ENCODE measurements at places on chromosomes 6 and 20.

DNA sequence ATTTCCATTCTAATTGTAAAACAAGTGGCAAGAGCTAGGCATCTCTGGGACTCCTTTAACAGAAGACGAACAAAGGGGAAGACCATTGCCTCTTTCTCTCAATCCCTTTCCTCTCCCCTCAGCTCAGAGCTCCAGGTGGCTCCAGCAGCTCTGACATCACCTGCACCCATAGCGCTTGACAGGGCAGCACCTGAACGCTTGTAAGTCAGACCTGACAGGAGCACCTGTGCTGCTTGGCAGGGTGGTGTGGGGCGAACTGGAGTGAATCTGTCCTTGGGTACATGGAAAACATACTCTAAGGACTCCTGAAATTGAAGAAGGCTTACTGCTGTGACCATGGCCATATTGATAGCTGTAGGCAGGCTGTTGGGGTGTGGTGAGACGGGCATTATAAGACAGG lies 409.5 kb upstream of the AGPAT4 start:
- DNase-seq, result no peak

- DNase-seq, result no peak
Measured at GRCh38 chr6:130376936-130377335, 11.1 kb downstream of the TMEM200A start.

GRCh38 chr20:44840826-44841225 lies 30.5 kb upstream of the RIMS4 start:
- DNase-seq, result no peak

DNA sequence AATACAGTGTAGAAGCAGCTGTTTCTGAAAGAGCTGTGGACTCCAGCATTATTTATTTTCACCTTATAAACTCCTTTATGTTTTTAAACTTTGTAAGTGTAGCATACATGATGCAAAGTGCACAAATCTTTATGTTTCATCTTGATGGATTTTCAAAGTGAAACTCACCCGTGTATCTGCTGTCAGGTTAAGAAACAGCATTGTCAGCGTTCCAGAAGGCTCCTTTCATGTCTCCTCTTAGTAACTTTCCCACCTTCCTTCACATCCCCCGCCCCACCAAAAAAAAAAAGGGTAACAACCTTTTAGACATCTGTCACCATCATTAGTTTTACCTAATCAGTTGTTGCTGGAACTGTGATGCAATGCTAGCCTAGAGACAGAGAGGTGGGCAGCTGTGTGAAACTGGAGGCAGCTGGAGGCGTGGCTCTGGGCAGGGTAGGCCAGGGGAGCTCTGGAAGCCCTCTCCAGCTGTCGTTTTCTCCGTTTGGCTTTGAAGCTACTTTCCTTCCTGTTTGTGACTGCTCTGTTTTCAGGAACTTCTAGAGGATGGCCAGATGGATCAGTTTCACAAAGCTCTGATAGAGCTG lies 7.2 kb downstream of the ACTR5 start:
- DNase-seq, result no peak

GRCh38 chr20:57323034-57323433 lies 6.6 kb upstream of the SPO11 start:
- DNase-seq, result peak; percentile 87

GRCh38 chr6:148727104-148727503 lies 19.7 kb upstream of the UST start:
- no peak for DNase-seq

GRCh38 chr6:30020626-30021025 lies 40.4 kb upstream of the POLR1H start:
- no peak for DNase-seq

DNA sequence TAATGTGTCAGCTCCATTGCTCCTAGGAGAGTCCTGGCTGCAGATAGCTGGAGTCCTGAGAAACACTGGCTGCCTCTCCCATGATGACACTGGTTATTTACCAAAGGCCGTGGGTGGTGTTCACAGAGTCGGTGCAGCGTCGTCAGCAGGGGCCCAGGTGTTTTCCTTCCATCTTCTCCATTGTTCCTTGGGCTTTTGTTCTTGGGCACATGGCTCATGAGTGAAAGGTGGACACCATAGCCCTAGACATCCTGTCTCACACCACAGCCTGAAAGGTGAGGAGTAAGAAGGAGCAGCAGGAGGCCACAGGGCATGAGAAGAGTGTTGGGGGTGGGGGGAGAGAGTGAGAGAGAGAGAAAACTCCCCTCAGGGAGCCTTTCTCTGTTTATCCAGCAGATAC lies 9.1 kb downstream of the CST5 start:
- DNase-seq, result no peak

DNA sequence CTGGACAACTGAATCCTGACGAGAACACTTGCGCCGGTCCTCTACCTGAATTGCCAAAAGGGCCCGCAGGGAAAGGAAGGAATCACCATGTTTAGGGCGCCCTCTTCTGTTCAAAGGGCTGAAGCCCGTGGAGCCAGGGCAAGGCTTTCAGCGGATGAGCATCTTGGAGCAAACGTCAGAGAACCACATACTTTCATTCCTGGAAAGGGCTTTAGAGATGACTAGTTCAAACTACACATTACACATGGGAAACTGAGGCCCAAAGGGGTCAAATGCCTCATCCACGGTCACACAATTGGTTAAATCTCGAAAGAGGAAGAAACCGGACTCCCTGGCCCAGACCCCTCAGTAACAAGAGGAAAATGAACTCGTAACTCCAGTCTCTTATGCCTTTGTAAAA lies 11.5 kb upstream of the ZNF133 start:
- DNase-seq, result peak; percentile 84

DNA sequence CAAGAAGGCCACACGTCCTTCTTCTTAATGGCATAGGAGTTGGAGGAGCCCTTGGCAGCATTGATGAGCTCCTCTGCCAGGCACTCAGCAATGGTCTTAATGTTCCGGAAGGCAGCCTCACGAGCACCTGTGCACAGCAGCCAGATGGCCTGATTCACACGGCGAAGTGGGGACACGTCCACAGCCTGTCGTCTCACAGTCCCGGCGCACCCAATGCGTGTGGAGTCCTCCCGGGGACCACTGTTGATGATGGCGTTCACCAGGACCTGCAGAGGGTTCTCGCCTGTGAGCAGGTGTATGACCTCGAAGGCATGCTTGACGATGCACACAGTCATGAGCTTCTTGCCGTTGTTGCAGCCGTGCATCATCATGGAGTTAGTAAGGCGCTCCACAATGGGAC lies 4.6 kb upstream of the TSPYL4 start:
- no peak for DNase-seq

GRCh38 chr20:21312813-21313474 lies 9.8 kb downstream of the XRN2 start:
- DNase-seq, result no peak

- peak; percentile 46 for DNase-seq
Measured at GRCh38 chr6:136608991-136609390, 58.8 kb upstream of the MAP7 start.

DNA sequence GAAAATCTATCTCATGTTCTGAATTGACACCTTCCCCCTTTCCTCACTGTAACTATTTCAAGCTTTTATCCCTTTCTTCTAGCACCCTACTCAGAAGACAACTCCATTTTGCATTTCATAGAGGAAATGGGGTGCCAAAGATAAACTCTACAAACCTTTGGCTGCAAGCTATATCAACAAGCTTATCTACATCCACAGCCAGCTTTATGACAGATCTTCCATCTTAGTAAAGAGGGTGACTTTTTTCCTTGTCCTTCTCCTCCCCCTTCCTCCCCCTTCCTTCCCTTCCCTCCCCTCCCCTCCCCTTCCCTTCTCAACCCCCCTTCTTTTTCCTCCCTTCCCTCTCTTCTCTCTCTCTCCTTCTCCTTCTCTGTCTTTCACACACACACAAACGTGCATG lies 58.0 kb upstream of the OLIG3 start:
- no peak for DNase-seq

DNA sequence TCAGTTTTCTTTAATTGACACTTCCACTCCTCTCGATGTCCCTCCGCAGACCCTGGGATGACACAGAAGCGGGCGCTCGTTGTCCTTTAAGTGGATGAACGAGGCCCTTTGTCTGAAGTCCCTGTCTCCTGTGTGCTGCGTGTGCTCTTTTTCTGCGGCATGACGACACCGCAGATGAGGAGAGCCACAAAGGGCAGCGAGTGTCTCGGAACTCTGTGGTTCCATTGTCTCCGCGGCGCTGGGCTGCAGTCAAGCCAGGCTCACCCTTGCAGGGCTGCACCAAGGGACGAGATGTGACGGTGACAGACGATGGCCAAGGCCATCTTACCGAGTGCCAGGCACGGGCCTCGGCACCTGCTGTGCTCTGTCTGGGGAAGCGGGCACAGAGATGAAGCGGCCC lies 10.6 kb downstream of the PRR18 start:
- no peak for DNase-seq

- DNase-seq, result no peak
Measured at GRCh38 chr6:85436939-85437495, 12.9 kb upstream of the NT5E start.

GRCh38 chr6:138521790-138522189 lies 22.5 kb upstream of the NHSL1 start:
- DNase-seq, result no peak

- peak; percentile 28 for DNase-seq
Measured at GRCh38 chr20:59043698-59044097, 1.1 kb upstream of the PRELID3B start.

DNA sequence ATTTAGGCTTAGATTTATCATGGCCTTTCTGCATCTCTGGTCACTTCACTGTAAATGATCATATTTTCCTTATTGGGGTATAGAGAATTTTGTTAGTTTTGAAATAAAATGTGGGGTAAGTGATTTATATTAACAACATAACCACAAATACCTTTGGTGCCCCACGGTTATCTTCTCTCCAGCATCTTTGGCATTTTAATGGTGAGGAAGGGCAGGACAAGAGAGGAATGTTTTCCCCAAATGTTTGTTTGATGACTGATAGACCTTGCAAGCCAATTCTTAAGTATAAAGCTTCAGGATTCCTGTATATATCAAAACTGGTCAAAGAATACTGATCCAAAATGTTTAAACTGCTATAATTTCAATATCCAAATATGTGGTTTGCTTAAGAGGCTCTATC lies 171.6 kb upstream of the SMLR1 start:
- DNase-seq, result no peak

- DNase-seq, result no peak
Measured at GRCh38 chr6:135496800-135497411, 634 bp downstream of the AHI1 start.

- no peak for DNase-seq
Measured at GRCh38 chr20:12916699-12917098, 92.1 kb upstream of the SPTLC3 start.

GRCh38 chr6:29941016-29941415 lies 1.3 kb upstream of the HLA-A start:
- no peak for DNase-seq

- no peak for DNase-seq
Measured at GRCh38 chr20:36732456-36732855, 13.4 kb downstream of the NDRG3 start.

DNA sequence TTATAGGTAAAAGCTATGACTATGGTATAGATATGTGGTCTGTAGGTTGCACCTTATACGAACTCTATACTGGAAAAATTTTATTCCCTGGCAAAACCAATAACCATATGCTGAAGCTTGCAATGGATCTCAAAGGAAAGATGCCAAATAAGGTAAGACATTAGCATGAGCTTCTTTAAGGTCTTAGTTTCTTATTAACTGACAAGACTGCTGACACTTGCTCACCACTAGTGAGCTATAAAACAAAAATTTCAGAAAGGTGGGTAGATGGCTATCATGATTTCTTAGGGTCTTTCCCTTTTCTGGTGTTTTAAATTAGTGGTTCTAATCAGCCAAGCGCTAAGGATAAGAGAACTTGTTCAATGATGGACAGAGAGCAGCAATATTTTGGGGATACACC lies 21.9 kb downstream of the FAM217A start:
- no peak for DNase-seq

DNA sequence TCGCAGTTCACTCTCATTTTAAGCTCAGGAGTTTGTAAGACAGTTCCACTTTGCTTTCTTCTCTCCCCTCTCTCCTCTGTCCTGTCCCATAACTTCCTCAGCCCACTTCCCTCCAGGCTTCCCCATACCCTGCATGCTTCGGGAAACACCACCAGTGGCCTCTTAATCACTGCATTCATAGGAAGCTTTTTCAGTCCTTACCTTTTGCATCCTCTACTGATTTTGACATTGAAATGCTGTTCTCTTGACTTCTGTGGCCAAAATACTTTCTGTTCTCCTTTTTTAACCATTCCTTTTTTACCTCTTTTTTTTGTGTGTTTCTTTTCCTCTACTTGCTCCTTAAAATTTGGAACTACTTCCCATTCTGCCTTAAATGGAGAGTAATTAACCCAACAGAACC lies 69.7 kb downstream of the HIVEP1 start:
- DNase-seq, result no peak

DNA sequence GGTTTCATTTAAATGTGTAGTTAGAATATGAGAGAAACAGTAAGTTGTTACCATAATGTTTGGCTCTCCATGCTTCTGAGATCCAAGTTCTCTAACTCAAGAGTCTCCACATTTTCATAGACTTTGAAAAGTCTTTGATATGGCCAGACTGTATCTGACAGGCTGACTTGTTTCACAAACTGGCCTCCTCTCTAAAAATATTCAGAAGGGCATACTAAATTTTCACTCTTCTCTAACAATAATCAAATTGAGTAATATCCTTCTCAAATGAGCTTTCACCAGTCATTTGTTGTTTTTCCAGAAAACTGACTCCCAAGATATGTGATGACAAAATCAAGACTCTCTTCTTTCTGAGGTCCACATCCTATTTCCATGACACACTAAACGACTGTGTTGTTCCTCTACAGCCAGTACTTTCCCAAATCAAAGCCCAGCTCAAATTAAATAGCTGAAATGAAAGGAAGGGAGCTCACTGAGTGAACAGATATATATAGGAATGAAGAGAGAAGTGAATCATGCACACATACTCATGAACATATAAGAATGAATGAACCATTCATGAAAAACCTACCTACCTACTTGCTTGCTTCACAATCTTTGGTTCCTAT lies 15.1 kb downstream of the HIVEP2 start:
- DNase-seq, result peak; percentile 13

DNA sequence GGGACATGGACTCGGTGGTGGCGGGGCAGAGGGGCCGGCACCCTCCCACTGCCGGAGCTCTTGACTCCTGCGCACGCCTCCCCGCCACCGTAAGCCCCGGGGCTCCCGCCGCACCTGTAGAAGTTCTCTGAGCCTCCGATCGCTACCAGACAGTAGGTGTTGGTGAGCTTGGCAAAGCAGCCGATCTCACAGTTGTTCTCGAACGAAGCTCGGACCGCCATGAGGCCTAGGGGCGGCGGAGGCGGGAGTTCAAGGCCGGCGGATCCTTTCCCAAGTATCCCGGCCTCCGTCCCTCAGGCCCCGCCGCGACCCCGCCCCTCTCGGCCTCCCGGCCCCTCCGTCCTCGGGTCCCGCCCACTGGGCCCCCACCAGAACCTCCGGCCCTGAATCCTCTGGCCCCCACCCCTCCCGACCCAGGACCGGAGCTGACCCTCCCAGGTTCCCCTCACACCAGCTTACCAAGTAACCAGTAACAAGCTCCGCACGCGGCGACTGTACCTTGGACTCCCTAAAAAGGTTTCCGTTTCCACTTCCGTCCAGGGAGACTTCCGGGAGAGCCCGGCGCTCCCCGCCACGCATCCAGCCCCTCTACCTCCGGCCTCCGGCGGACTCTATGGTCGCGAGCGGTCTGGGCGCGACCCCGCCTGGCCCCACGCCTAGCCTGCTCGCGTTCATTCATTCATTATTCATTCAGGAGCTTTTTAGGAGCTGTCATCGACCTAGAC lies at the start of gene EIF6:
TSS of gene EIF6 (minus strand) at position 506 of the 725 bp plus-strand sequence. CDS start at position 221, 285 bp downstream.
- peak; percentile 94 for DNase-seq

- DNase-seq, result no peak
Measured at GRCh38 chr6:190596-191395, 101.5 kb upstream of the DUSP22 start.

GRCh38 chr6:70593118-70593486 lies 26.4 kb downstream of the SDHAF4 start:
- DNase-seq, result no peak

Measured in AG20443 (cell line).